Endothelial cell (in vitro differentiated cells): ENCODE measurements at places on chromosomes 4 and X. TPM values are rescaled to one million over a fixed set of nuclear protein-coding genes. Genes with fewer than 3 reads are reported as not detected.

The RHOXF2B gene
- total RNA-seq, result not detected

- H3K4me1 ChIP-seq, result peaks cover 5% of the 10 kb centered on the region
- H3K4me3 ChIP-seq, result no peak overlapping the region
- H3K27ac ChIP-seq, result no peak overlapping the region
- no peak for DNase-seq
These were observed 1.0 kb downstream of the GAB3 start for GRCh38 chrX:154749856-154750255.

DNA sequence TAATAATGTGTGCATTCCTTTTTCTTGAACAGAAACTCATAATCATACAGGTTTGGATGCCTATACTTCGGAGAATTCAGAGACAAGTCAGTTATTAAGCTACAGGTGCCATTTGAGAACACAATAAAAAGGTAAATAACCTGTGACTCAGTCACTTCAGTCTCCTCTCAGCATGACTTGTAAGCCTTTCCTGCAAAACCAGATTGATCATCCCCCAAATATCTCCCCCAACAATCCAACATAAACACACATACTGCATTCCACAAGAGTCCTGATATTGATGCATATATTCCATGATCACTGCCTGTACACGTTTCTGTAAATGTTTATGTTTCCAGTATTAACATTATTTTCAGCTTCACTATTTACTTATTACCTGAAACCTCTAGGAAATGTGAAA lies 110.8 kb downstream of the PWWP3B start:
- H3K4me3 ChIP-seq, result no peak overlapping the region
- DNase-seq, result no peak
- no peaks in the 10 kb centered on the region for H3K27me3 ChIP-seq
- no peaks in the 10 kb centered on the region for H3K36me3 ChIP-seq
- H3K27ac ChIP-seq, result no peak overlapping the region
- no peaks in the 10 kb centered on the region for H3K4me1 ChIP-seq

DNA sequence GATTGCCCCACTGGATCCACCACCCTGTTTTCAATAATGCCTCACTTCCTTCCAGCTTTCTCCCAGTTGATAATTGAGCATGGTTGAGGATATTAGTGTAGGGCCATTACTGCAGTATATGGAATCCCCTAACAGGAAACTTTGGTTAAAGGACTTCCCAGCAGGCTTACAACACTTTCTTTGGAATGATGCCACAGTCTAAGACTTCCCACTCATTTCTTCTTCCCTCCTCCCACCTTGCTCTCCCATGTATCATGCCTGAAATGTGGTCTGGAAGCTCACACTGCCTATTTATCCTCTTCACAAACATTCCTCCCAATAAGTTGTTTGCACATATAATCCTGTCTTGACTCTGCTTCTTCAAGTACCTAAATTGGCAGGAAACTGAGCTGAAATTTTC lies 863.3 kb downstream of the CENPC start:
- H3K36me3 ChIP-seq, result no peaks in the 10 kb centered on the region
- H3K27ac ChIP-seq, result no peak overlapping the region
- no peaks in the 10 kb centered on the region for H3K27me3 ChIP-seq

DNA sequence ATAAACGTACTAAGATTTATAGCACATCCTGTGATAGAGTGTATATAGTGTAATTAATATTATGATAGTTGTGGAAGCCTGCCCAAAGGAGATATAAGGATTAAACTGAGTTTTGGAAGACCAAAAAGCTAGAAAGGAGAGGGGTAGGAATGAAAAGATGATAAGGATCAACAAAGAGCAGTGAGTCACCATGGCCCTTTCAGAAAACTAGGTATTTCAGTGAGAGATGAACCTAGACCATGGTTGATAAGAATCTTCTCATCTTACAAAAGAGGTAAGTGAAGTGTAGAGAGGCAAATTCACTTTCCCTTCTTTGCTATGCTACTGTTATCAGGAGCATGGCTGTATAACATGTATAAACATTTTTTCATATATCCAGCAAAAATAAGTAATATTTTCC lies 133.8 kb upstream of the PLAC1 start:
- peaks cover 4% of the 10 kb centered on the region for H3K36me3 ChIP-seq
- no peak overlapping the region for H3K27ac ChIP-seq
- H3K27me3 ChIP-seq, result peaks cover 1% of the 10 kb centered on the region
- no peak for DNase-seq
- no peak overlapping the region for H3K4me3 ChIP-seq

DNA sequence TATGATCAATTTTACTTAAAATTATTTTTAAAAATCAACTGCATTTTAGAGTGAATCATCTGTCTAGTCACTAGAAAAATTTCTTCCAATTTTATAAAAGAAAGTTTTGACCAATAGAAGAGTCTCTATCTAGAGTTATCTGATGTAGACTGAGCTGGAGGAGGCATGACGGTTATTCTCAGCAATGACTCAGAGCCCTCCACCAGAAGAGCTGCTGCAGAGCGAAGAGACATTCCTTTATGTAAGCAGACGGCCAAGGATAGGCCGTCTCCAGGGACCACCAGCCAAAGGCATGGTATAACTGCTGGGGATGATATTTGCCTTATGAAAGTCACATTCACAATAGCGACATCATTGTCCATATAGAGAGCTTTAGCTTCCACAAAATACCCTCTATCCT lies 23.0 kb downstream of the LDB2 start:
- H3K4me3 ChIP-seq, result no peak overlapping the region
- H3K27me3 ChIP-seq, result no peaks in the 10 kb centered on the region
- peaks cover 32% of the 10 kb centered on the region for H3K4me1 ChIP-seq
- H3K27ac ChIP-seq, result no peak overlapping the region
- peaks cover 48% of the 10 kb centered on the region for H3K36me3 ChIP-seq

DNA sequence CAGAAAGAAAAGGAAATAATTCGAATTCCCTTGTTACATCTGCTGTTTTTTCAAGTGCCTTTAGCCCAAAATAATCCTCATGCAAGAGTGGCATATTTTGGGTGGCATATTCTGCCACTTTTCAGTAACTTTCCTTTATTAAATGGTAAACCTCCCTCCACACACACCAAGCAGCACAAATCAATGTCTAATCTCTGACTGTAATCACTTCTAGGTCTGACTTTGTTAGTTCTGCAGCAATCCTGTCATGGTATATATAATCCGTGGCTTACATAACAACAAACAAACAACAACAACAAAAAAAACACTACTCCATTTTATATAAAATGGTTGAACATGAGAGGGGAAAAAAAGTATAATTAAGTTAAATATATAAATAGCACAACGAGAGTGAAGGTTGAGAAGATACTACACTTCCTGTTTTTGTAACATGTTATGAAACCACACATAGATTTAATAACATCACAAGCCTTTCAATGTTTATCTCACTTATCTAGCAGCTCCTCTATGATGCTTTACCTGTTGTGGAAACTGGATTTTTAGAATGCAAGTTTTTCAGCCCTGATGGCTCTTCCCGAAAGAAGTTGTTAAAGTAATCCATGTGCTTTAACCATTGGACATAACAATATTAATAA lies 715.4 kb downstream of the GRXCR1 start:
- H3K4me1 ChIP-seq, result no peaks in the 10 kb centered on the region
- no peaks in the 10 kb centered on the region for H3K27me3 ChIP-seq
